ENCODE measurements at places on chromosomes 1 and 21.

DNA sequence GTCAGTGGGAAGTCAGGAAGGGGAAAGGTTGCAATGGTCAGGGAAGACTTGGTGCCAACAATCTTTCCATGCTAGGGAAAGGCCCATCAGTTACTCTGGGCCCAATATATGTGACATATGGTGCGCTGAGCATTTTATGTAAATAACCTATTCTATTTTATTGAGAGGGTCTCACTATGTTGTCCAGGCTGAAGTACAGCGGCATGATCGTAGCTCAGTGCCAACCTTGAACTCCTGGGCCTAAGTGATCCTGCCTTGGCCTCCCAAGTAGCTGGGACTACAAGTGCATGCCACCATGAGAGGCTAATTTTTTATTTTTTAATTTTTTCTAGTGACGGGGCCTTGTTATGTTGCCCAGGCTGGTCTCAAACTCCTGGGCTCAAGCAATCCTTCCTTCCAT, 6.8 kb downstream of the UQCRH start:
- no peak for DNase-seq
- H3K36me3 ChIP-seq: peaks cover 17% of the 10 kb centered on the region
- peaks cover 14% of the 10 kb centered on the region for H3K4me1 ChIP-seq
- no peaks in the 10 kb centered on the region for H3K27me3 ChIP-seq

DNA sequence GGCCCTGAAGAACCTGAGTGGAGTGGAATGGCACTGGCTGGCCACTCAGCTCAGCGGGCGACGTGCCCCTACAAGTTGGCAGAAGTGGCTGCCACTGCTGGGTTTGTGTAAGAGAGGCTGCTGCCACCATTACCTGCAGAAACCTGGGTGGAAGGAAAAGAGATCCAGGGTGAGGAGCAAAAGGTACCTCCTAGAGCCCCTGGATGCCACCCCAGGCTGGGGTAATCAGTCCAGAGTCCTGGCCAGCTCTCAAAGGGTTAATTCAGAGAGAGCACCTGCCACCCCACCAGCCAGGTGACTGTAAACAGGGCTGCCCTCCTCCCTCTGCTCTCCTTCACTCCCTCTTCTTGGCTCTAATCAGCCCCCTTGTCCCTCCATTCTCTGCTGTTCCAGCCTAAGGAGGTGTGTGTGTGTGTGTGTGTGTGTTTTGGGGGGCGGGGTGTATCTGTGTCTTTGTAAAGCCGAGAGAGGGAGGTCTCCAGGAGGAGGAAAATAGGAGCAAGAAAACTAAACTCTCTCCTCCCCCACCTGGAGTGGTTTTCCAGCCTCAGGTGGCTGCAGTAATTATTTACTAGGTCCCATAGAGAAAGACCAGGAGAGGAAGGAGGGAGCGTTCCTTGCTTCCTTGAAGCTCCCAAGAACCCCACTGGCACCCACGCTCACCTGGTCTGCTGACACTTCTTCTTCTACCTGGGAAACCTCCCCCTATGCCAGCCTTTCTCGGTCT, 12.6 kb downstream of the TRIM46 start:
- H3K4me3 ChIP-seq: no peak overlapping the region
- no peaks in the 10 kb centered on the region for H3K4me1 ChIP-seq
- H3K36me3 ChIP-seq: no peaks in the 10 kb centered on the region

- H3K36me3 ChIP-seq: no peaks in the 10 kb centered on the region
- H3K4me1 ChIP-seq: no peaks in the 10 kb centered on the region
- peaks cover 9% of the 10 kb centered on the region for H3K27me3 ChIP-seq
- H3K27ac ChIP-seq: no peak overlapping the region
- no peak overlapping the region for H3K4me3 ChIP-seq
Observed at GRCh38 chr21:42473498-42474042, 22.5 kb downstream of the RSPH1 start.

DNA sequence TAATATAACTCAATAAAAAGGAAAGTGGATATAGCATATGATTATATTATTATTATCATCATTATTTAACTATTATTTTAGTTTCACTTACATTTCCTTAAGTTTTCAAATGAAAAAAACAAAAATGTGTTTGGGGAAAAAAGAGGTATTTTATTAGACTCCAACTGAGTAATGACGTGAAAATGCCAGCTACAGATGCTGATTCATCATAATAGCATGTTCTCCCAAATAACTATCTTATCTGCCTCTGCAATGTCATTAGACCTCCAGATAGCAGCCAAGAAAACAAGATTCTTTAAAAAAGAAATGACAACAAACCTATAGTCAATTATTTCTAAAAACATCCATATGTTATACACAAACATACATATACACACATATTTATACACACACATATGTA, 1071.9 kb upstream of the TMPRSS15 start:
- DNase-seq: no peak
- H3K27ac ChIP-seq: no peak overlapping the region
- no peaks in the 10 kb centered on the region for H3K36me3 ChIP-seq
- no peaks in the 10 kb centered on the region for H3K4me1 ChIP-seq
- H3K27me3 ChIP-seq: no peaks in the 10 kb centered on the region

DNA sequence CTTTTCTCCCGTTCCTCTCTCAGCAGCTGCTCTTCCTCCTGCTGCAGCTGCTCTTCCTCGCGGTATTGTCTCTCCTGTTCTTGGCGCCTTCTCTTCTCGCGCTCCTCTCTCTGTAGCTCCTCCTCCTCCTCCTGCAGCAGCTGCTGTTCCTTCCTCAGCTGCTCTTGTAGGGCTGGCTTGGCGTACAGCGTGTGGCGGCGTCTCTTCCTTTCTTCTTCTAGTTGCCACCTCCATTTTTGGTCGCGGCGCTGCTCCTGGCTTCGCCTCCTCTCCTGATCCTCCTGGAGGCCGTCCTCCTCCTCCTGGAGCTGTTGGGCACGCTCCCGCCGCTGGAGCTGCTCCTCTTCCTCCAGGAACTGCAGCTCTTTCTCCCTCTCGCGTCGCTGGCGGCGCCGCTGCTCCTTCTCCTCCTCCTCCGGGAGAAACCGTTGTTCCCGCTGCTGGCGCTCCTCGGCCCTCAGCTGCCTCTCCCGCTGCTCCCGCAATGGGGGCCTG, 4.8 kb downstream of the TCHH start:
- H3K4me3 ChIP-seq: no peak overlapping the region
- DNase-seq: no peak
- H3K27me3 ChIP-seq: peaks cover 14% of the 10 kb centered on the region
- peaks cover 7% of the 10 kb centered on the region for H3K4me1 ChIP-seq
- no peak overlapping the region for H3K27ac ChIP-seq
- peaks cover 9% of the 10 kb centered on the region for H3K36me3 ChIP-seq

DNA sequence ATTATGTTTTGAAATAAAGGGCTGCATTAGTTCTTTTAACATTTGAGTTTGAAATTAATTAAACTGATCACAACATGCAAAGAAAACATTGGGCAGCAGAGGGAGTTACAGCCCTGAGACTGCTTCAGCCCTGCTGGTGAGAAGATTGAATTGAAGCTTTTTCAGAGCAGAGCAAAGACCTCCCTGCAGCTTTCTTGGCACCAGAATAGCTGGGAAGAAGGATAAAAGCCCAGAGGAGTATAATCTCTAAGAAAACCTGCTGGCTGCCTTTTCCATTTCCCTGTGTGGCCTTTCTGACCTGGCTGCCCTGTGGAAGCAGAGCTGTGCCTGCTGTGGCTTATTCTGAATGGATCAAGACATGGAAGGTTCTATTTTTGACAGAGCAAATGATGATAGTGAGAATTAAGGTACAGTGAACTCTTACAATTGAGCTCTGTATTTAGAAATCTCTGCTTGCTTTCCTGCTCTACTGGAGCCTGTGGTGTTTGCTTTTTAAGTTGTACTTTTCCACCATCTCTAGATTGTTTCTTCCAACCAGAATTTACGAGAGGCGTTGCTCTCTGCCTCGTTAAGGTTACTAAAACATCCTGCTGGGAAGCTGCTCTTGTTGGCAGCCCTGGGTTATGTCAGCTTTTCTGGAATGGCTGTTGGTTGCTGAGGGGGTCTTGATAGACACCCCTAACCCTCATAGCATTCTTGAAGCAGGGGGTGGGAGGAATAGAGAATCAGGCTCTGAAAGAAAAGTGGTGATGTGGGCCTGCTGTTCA, 9.9 kb downstream of the SNRPE start:
- H3K4me1 ChIP-seq: peaks cover 10% of the 10 kb centered on the region
- peaks cover 23% of the 10 kb centered on the region for H3K36me3 ChIP-seq
- no peak overlapping the region for H3K27ac ChIP-seq
- DNase-seq: no peak
- H3K4me3 ChIP-seq: no peak overlapping the region

DNA sequence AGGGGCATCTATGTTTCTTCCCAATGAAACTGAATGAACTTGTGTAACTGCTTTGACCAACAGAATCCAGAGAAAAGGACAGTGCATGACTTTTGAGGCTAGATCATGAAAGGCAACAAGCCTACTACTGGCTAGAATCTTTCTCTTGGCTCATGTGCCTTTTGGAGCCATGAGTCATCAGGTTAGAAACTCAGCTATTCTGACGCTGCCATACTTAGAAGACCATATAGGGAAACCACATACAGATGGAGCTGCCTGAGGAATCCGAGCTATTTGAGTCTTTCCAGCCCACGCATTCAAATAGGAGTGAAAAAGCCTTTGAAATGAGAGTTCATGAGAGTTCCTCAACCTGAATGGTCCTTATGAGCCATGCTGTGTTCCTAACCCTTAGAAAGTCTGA, 738.5 kb upstream of the CHRM3 start:
- no peaks in the 10 kb centered on the region for H3K4me1 ChIP-seq
- H3K27ac ChIP-seq: no peak overlapping the region
- DNase-seq: no peak
- H3K4me3 ChIP-seq: no peak overlapping the region
- no peaks in the 10 kb centered on the region for H3K36me3 ChIP-seq
- H3K27me3 ChIP-seq: no peaks in the 10 kb centered on the region

DNA sequence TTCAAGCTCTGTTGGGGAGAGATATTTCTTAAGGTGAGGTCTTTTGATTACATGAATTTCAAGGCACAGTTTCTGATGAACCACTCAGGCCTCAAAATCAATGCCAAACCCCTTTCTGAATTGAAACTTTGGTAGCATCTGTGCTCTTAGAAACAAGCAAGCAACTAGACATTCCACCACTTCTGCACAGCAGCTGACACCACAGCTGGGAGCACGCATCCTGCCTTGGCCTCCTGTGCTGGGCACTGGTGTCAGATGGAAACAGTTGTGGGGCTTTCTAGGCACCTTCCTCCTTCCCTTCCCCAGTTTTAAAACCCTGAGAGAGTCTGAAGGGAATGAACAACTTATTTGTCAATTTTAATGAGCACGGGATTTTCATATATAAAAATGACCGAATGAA, 360.2 kb downstream of the ADGRL2 start:
- H3K4me1 ChIP-seq: peaks cover 16% of the 10 kb centered on the region
- no peak overlapping the region for H3K27ac ChIP-seq
- no peak overlapping the region for H3K4me3 ChIP-seq

DNA sequence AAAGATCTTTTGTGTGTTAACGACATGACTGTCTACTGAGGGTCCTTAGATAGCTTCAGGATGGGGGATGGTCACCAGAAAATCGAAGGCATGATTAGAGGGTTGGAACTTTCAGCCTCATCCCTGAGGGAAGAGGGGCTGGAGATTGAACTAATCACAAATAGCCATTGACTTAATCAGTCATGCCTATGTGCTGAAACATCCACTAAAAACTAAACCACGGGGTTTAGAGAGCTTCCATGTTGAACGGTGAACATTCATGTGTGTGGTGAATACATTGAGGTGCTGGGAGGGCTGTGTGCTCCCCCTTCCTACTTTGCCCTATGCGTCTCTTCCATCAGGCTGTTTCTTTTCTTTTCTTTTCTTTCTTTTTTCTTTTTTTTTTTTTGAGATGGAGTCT, 17.0 kb downstream of the RBP7 start:
- H3K36me3 ChIP-seq: no peaks in the 10 kb centered on the region
- H3K4me3 ChIP-seq: no peak overlapping the region
- no peaks in the 10 kb centered on the region for H3K4me1 ChIP-seq
- DNase-seq: no peak

- no peaks in the 10 kb centered on the region for H3K36me3 ChIP-seq
- no peak for DNase-seq
- no peak overlapping the region for H3K27ac ChIP-seq
- H3K4me3 ChIP-seq: no peak overlapping the region
- H3K27me3 ChIP-seq: peaks cover 25% of the 10 kb centered on the region
Observed at GRCh38 chr21:29248124-29248523, 50.6 kb upstream of the BACH1 start.

DNA sequence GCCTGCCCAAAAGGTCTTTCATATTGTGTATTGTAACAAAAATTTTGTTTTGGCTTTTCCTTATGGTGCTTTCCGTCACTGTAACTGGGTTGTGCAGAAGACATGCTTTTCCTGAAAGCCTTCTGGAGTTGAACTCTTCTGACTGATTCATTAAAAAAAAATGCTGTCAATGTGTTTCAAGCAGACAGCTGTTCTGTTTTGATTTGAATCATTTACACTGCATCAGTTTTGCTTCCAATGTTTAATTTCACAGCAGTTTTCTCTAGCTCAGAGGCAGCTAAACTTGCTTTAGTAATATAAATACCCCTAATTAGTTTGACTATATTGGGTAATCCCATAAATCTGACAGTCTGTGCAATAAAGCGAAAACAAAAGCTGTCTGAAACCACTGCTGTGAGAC, 7.9 kb downstream of the UTP11 start:
- H3K4me1 ChIP-seq: no peaks in the 10 kb centered on the region
- no peaks in the 10 kb centered on the region for H3K27me3 ChIP-seq
- no peak overlapping the region for H3K4me3 ChIP-seq
- peaks cover 25% of the 10 kb centered on the region for H3K36me3 ChIP-seq

GRCh38 chr1:151048645-151049032, 1.1 kb downstream of the C1orf56 start:
- DNase-seq: no peak
- H3K4me1 ChIP-seq: peaks cover 37% of the 10 kb centered on the region
- peaks cover 9% of the 10 kb centered on the region for H3K36me3 ChIP-seq
- no peaks in the 10 kb centered on the region for H3K27me3 ChIP-seq
- H3K27ac ChIP-seq: peak overlapping the region; percentile 89

DNA sequence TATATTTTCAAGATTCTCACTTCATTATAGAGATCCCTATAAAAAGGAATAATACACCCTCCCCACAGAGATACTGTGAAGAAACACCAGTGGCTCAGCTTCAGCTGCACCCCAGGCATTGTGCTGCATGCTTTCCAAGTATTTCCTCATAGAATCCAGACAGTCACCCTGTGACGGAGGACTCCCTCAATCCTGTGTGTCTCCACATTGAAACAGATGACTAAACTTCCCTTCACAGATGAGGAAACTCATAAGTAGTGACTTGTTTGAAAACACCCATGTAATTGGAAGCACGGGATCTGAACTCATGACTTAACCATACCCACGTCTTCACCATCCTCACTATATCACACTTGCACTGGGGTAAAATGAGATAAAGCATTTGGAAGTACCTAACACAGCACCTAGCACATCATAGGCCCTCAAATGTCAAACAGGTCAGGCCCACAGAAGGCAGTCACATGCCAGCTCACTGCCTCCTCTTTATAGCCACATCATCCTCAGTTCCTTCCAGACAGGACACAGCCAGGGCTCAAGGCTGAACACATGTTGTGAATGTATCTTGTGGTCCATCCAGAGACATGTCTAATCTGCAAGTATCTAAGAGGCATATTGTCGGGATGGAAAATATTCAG, 55.2 kb downstream of the GPR161 start:
- no peaks in the 10 kb centered on the region for H3K4me1 ChIP-seq
- no peak overlapping the region for H3K27ac ChIP-seq
- H3K36me3 ChIP-seq: peaks cover 5% of the 10 kb centered on the region
- no peak overlapping the region for H3K4me3 ChIP-seq

All from natural killer cell treated with Interleukin-12 subunit alpha and Interleukin-12 subunit beta and Interleukin-15 and Interleukin-18, amount 100 ng/mL, for 72 hours (primary cell).